ENCODE measurements at places on chromosomes 13 and 19.

DNA sequence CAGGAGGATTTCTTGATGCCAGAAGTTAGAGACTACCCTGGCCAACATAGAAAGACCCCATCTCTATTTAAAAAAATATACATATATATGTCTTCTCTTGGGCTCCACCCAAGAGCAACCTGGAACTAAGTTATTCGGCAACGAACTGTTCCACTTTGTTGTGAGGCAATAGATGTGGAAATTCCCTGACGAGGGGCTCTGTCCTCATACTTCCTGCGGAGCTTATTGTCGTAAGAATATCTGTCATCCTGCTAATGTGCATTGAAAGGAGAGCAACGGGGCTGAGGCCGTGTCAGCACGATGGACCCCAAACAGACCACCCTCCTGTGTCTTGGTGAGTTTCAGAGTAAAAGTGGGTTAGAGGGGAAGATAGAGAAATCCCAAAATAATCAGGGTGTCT is at the start of gene FCAR:
FCAR (plus strand) TSS at position 246 of the 400 bp plus-strand sequence; CDS start at position 301, 55 bp downstream.
- DNase-seq, result no peak

DNA sequence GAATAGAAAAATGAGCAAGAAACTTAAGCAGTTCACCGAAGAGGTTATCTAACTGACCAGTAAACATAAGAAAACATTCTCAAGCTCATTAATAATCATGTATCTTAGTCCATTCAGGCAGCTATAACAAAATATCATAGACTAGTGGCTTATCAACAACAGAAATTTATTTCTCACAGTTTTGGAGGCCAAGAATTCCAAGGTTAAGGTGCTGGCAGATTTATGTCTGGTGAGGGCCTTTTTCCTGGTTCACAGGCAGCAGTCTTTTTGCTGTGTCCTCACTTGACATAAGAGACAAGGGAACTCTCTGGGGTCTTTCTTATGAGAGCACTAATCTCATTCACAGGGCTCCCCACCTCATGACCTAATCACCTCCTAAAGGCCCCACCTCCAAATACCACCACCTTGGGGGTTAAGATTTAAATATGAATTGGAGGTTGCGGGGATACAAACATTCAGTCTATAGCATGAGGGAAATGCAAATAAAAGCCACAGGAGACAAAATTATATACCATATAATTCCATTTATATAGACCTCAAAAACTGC is 123.6 kb downstream of the ZAR1L start:
- DNase-seq, result no peak

DNA sequence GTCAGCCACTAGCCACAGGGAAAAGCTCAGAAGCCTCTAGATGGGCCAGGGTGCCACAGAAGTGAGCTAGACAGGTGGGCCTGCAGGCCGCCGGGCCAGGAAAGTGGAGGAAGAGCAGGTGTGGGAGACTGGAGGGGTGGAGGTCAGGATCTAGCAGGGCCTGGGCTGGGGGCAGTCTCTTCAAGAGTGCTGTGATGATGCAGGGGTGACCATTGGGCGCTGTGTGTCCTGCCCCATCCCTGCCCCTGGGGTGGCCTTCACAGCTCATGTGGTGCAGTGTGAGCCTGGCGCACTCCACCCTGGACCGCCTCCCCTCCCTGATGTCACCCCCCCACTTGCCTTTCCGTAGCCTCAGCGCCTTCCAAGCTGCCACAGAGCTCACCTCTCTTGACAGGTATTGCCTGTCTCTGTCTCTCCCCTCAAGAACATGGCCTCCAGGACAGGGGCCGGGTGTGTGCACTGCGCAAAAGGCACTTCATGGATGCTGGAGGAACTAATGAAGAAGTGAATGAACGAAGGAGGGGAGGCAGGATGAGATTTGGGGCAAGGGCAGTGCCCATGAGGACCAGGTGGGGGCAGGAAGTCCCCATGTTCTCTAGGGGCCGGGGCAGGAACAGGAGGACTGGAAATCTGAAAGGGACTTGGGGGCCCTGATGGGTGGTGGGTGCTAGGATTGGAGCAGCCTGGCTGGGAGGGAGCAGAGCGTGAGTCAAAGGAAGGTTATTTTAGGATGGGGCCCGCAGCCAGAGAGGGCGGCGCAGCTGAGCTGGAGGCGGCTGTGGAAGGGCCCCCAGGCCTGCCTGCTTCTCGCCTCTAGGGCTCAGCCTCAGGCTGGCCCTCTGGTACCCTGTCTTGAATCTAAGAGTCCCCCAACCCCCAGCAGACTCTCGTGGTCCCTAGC is 6.6 kb downstream of the SSBP4 start:
- DNase-seq, result no peak

DNA sequence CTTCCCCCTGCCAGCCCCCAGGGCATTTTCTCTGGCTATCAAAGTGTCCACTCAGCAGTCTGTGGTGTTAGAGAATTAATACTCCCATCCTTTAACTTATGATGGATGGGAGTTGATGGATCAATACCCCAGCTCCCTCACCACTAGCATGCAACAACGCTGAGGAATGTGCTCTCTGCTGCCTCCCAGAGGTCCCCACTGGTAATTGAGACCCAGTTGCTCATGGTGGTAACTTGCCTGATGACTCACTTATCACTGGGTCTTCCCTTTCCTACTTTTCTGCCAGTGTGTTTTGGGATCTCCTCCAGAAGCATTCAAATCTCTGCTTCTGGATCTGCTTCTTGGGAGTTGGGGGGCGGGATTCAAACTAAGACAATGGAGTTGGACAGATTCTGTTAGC is 20.3 kb upstream of the CACNA1A start:
- DNase-seq, result no peak

DNA sequence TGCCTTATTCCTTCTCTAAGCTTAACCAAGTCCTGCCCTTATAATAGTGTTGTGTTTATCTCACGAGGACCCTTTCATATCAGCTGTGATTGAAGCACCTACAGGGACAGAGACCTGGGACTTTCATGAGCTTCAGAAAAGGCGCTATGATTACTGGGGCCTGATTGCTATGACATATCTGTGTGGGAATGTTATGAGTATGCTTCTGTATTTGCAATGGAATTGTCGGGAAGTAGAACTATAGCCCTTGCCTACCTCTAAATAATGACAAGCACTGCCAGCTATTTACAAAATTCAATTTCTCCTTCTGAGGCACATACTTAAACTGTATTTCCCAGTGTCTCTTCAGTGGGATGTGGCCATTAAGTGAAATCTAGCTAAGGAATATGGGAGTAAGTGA is 191.5 kb downstream of the LHFPL6 start:
- no peak for DNase-seq

DNA sequence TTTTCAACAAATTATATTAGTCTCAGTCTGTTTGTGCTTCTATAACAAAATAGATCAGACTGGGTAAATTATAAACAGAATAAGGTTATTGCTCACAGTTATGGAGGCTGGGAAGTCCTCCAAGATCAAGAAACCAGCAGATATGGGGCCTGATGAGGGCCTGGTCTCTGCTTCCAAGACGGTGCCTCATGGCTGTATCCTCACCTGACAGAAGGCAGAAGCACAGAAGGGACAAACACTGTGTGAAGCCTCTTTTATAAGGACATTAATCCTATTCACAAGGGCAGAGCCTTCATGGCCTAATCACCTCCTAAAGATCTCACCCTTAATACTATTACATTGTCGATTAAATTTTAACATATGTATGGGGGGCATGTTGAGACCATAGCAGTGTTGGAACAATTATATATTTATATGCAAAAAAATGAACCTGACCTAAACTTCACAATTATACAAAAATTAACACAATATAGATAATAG is 12.7 kb downstream of the F10 start:
- no peak for DNase-seq

DNA sequence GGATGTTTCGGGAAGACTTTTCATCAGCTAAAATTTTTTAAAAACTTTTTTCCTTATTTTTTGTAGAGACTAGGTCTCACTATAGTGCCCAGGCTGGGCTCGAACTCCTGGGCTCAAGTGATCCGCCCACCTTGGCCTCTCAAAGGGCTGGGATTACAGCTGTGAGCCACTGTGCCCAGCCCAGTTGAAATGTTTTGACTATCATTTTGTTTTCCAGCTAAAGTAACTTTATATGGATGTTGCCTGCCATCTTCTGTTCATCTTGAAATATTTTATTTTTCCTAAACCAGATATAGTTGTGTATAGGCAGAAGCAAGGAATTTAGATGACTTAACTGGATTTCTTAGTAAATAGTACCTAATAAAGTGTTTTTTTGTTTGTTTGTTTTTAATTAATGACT is 7.0 kb downstream of the CAB39L start:
- no peak for DNase-seq

DNA sequence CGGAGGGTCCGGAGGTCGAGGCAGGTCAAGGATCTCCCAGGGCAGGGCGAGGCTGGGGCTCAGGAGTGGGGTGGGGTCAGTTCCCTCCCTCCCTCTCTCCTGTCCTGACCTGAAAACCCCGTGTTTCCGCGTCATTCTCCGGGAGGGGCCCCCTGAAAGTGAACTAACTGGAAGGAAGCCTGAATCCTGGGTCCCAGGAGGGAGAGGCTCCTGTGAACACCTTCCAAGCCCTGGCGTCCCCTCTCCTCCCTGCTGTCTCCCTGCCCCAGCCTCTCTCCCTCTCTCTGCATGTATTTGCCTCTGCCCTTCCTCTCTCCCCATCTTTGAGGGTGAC is 741 bp upstream of the CADM4 start:
- no peak for DNase-seq

- DNase-seq, result peak; percentile 25
Observed at GRCh38 chr13:41060082-41060723, 1.1 kb upstream of the WBP4 start.

GRCh38 chr13:88074794-88075510 is 403.8 kb downstream of the SLITRK5 start:
- DNase-seq, result no peak

GRCh38 chr19:17347361-17347760 is 10.0 kb downstream of the GTPBP3 start:
- DNase-seq, result no peak

DNA sequence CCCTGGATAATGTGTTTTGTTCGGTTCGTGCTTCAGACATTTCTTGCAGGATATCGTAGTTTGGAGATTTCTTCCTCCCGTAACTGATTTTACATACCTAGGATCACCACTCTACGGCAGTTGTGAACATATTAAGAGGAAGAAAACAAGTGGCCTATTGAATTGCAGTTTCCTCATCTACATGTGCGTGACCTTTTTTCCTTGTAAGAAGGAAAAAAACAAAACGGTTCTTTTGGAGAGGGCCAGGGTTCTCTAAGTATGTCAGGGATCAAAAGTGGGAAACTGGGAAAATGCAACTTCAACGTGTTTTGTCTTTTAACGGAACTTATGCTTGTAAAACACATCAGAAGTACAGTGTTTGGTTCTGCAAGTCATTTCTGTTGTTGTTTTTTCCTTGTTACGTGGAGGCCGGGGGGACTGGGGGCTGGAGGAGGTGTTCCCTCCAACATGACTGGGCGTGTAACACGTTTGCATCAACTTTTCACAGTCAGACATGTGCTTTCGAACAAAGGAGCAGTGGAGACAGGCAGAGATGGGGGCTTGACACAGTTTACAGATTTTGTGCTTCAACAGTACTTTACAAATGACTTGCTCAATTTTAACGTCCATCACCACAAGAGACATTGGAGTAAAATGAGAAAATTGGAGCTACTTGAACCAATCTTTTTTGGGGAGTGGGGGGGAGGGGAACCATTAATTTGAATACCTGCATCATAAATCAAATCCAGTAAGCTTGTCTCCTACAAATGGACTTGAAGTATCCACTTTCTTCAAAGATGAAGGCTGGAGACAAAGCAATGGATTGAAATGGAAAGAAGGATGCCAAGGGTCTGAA is 3.8 kb downstream of the ZC3H4 start:
- no peak for DNase-seq

DNA sequence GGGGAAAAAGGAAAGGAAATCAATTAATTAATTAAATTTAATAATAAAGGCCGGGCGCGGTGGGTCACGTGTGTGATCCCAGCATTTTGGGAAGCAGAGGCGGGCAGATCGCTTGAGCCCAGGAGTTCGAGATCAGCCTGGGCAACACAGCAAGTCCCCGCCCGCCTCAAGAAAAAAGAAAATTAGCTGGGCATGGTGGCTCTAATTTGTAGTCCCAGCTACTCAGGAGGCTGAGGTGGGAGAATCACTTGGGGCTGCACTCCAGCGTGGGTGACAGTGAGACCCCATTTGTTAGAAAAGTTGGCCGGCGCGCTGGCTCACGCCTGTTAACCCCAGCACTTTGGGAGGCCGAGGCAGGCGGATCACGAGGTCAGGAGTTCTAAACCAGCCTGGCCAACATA is 733 bp upstream of the CD320 start:
- DNase-seq, result no peak

GRCh38 chr13:66348745-66349690 is 881.1 kb downstream of the PCDH9 start:
- DNase-seq, result no peak

DNA sequence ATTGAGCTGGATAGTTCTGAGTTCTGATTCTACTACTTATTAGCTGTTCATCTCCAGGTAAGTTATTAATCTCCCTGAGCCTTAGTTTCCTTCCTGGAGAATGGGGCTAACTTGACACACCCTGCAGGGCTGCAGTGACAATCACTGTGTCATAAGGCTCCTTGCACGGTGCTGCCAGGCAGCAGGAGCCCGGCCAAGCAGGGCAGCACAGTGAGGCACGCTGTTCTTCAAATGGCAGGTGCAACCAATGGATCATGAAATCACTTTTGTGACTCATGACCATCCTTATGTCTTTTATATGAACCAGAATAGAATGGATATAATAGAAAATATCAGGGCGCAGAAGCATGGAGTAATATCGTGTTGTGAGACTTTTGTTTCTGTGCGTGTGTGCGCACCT is 242.6 kb downstream of the ABCC4 start:
- DNase-seq, result no peak

GRCh38 chr13:113178070-113178895 is 19.8 kb downstream of the PROZ start:
- no peak for DNase-seq

- DNase-seq, result no peak
Observed at GRCh38 chr13:97715763-97716162, 237.7 kb upstream of the IPO5 start.

GRCh38 chr19:50693064-50693975 is 26.3 kb downstream of the SHANK1 start:
- no peak for DNase-seq

GRCh38 chr13:40503966-40504591 is 162.4 kb downstream of the FOXO1 start:
- no peak for DNase-seq

DNA sequence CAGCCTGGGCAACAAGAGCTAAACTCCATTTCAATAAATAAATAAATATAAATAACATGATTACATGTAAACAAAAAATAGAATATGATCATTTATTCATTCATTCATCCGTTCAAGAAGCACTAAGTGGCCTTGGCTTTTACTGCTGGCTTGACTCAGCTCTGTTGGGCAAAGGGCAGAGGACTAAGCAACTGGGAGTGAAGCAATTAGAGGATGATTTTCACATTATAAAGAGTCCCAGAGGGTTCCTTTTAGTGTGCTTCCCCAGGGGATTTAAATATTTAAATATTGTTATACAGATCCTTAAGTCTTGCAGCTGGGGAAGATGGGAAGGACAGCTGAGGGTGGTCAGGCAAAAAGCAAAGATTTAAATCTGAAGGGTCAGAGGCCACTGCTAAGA is 34.9 kb upstream of the FLT1 start:
- no peak for DNase-seq

DNA sequence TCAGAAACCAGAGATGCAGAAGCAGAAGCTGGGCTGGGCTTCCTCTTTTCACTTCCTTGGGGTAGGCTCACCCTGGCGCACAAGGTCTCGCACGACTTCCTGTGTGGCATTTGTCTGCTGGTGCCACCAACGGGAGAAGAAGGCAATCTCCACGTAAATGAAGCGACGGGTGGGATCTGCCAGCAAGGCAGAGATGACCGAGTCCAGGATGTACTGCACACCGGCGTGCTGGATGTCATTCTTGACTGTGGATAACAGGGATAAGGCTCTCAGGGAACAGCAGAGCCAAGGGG is 1.3 kb downstream of the MAN2B1 start:
- DNase-seq, result peak; percentile 31

GRCh38 chr13:107395927-107396662 is 819.2 kb downstream of the LIG4 start:
- DNase-seq, result no peak

Measured in activated CD4-positive, CD25-positive, alpha-beta regulatory T cell (primary cell).